ENCODE measurements at places on chromosomes 3 and 15.

DNA sequence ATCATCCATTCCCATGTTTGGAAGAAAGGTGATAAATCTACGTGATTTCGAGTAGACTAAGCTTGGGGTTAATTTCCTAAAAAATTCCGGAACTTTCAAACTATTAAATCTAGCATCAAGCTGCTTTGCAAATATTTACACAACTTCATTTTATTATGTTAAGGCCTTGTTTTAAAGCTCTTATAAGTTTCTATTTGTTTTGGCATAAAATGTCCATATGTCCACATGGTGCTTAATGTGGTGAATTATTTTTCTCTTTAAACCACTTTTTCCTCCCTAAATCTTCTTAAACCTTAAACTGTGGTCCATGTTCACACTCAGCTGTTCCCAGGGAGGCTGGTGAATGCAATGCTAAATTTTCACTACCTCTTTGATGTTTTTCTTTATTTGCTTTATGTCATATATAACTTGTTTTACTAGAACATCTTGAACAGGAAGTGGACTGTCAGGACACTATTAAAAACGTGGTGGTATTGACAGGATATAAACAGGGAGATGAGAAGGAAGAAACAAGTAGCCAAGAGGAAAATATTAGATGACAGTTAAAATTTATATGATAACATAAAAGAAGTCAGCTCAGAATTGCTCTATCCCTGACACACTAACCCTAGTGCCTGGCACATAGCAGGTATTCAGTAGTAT is 72.5 kb upstream of the AGTR1 start:
- DNase-seq, result no peak

DNA sequence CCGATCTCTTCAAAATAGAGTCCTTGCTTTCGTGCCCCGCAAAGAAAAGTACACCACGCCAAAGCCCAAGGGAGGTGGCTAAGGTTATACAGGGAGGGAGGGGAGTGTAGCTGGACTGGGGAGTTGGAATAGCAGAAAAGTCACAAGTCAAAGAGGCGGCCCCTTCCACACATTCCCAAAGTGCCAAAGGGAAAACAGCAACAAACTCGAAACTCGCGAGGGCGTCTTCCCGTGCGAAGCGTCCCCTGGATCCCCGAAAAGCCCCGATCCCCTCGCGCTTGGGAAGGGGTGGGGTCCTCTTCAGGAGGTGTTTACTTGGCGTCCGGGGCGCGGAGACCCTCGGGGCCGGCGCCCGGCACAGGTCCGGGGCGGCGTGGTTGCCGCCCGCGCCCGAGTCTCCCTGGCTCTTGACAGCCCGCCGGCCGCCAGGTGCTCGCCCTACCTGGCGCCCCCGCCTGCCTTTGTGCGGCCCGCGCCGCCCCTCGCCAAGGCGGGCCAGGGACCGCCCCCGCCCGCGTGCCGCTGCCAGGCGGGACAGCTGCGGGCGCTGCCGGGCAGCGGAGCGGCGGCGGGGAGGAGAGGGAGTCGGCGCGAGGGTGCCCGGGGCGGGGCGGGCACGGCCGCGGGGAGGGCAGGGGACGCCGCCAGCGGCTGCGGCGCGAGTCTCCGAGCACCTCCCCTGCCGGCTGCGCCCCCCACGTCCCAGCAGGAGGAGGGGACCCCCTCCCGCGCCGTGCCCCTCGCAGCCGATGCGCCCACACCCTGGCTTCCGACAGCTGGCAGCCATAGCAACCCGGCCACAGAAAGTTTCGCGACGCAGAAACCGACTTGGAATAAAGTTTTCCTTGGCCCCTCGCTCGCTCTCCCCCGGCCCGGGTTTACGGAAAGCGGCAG is 966 bp downstream of the MYO1E start:
- DNase-seq, result no peak

DNA sequence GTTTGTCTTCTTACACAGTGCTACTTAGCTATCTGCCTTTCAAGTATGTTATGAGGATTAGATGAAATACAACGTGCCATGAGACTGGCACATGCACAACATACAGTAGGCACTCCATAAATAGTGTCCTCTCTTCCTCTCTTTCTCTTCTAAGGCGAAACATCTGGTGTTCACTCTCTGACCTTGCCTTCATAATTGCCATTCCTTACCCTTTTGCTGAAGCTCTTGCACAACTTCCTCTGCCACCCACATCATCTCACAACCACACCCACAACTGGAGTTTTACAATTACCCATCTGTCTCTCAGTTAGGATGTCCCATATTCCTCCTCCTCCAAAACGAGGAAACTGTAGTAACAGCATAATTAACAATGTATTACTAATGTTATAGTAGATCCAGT is 26.4 kb upstream of the ACP3 start:
- DNase-seq, result peak; percentile 27

- no peak for DNase-seq
Measured at GRCh38 chr3:61114316-61114953, 136.8 kb downstream of the FHIT start.

GRCh38 chr15:70186152-70186551 is 88.4 kb upstream of the TLE3 start:
- DNase-seq, result no peak

DNA sequence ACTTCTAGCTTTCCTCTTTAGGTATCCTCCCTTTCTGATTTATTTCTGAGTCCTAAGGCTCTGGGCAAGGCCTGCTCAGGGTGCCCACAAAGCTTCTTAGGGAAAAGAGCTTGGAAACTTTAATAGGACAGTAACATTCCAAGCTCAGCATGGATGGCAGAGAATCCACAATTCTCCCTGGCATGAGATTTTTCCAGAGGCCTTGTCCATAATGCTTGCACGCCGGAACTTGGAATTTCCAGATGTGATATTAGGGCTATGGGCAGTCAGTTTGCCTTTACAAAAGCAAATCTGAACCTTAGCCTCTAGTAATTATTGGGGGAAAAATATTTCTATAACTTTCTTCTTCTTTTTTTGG is 139.0 kb upstream of the RBMS3 start:
- no peak for DNase-seq

DNA sequence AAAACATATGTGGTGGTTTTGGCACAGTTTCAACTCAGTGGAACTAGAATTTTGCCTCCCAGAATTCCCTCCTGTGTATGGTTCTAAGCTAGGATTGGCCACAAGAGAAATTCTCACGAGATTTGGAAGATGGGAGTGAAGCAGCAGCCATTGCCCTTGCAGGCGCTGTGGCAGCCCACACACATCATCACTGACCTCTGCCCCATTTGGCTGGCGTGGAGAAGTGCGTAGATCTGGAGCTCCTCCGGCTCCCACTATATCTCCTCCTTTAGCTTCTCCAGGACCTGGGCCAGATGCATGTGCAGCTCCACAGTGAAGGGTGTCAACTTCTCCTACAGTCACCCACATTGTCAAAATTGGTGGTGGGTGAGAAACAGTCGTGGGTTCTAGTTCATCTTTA is 199.6 kb downstream of the EFHB start:
- DNase-seq, result no peak

GRCh38 chr3:9730657-9731205 is 804 bp upstream of the BRPF1 start:
- no peak for DNase-seq

DNA sequence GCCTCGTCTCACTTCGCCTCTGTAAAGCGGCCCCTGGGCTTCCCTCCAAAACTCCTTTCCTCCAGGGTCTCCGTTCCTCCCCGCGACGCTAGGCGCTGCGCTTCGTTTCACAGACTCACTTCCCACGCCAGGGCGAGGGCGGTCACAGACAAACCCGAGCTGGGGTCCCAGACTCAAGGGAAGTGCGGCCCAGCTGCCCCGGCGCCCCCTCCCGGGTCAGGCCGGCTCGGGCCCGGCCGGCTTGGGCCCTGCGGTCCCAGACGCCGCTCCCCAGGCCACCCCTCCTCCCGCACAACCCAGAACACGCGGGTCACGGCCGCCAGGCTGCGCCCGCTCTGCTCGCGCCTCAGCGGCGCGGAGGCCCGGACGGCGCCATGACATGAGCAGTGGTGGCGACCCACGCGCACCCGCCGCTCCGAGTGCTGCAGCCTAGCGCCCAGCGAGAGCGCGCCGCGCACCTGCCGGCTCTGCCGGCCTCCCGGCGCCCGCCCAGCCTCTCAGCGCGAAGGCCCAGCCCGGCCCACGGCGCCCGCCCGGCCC is 547 bp downstream of the NUP210 start:
- no peak for DNase-seq

GRCh38 chr3:161104561-161105551 is at the start of gene B3GALNT1:
Gene B3GALNT1, minus strand, starts transcription at chr3:161105349. Its CDS starts 18,595 bp downstream, at chr3:161086754.
- no peak for DNase-seq

DNA sequence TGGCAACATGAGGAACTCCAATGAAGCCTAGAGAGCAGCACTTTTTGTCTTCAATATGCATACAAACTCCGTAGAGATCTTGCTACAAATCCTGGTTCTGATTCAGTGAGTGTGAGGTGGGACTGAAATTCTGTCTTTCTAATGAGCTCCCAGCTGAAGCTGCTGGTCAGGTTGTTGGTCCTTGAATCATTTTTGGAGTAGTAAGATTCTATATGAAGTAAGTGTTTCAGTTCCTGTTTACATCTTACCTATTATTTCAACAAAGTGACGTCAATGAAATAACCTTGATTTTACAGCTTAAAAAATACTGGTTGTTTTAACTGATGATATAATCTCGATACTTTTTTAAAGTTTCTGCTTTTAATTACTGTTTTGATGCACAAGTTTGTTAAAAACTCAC is 33.9 kb downstream of the SHQ1 start:
- DNase-seq, result no peak

DNA sequence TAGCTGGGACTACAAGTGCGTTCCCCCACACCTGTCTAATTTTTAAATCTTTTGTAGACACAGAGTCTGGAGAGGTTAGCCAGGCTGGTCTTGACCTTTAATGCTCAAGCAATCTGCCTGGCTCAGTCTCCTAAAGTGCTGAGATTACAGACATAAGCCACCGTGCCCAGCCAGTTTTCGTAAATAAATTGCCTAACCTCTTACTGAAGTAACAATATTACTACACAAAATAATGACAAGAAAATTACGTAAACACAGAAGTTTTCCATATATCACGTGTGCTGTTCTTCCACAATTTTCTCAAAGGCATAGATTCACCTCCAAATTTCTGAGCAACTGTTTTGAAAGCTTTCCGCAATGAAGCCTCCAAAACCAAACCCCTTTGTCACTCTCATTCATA is 58.1 kb upstream of the PROK2 start:
- DNase-seq, result no peak
